Left hindlimb (tissue), 1 donor: ENCODE measurements at places on chromosomes 7 and 10.

DNA sequence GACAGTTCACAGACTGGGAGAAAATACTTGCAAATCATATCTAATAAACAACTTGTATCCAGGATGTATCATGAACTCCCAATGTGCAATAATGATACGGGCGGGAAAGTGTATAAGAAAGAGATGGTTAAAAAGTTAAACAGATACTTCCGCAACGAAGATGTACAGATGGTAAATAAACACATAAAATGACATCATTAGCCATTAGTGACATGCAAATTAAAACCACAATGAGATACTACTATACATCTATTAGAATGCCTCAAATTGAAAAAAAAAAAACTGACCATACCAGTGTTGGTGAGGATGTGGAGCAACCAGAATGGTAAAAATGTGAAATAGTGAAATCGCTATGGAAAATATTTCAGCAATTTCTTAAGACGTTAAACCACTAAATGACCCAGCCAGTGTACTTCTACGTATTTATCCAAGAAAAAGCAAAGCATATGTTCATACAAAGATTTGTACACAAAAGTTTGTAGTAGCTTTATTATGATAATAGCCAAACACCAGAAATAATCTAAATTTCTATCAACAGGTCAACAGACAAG is 83.5 kb downstream of the IPMK start:
- DNase-seq = no peak

DNA sequence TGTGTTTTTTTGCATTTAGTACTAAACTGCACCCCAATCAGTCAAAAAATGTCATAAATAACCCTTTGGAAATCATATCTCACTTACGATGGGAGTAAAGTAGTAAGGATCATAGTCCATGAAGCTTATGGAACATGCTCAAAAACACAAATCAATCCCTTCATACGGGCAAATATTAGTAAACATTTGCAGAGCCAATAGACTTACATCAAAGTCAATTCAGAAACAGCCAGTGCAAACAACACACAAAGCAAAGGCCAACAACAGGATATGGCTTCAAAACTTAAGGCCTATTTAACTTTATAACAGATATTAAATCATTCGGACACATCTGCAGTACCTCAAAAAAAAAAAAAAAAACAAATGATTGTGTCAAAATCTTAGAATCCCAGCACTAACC is 32.1 kb downstream of the SGCE start:
- DNase-seq = no peak

- DNase-seq = peak; percentile 16
Measured at GRCh38 chr7:100173806-100174495, 3.2 kb downstream of the GPC2 start.

GRCh38 chr7:156222151-156222550 is 409.9 kb upstream of the SHH start:
- DNase-seq = no peak

DNA sequence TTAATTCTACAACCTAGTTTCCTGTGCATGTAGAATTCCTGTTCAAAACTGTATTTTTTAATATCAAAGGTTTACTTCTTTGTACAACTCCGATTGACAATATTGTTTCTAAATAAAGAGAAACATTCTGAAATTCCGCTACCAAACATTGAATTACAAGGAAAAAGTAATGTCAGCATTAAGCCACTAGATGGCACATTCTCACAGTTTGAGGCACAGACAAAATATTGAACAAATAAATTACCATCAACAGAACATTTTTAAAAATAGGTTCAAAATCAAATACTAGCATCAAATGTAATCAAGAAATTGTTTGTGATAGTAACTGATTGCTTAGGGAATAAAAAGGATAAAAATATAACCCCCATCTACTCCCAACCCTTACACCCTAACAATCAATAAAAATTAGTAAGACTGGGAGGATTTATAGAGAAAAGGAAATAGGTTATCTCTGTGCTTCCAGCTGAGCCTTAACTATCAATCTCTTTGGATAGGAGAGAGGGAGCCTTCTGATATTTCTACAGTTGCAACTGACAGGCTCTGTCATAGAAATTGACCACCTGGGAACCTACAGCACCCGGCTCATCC is 86.6 kb upstream of the C7orf33 start:
- DNase-seq = no peak
